ENCODE measurements at places on chromosomes 7 and 10.

GRCh38 chr10:63206997-63207811, 74.1 kb downstream of the NRBF2 start:
- peak; percentile 88 for DNase-seq

DNA sequence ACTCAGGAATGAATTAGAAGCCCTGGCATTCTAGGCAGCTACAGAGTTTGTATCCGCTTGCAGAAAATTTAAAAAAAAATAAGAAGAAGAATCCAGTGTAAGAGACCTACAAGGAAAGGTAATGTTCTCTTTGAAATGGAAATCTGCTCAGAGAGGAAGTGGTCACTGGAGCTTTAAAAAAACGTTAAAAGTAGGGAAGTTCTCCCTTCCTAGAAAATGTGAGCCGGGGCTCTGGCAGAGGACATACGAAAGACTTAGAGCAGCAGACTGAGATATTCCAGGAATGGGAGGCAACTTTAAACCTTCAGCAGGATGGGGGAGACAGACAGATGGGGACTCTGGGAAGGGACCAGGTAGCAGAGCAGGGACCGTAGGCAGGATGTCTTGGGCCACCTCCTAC, 149.4 kb upstream of the NPS start:
- no peak for DNase-seq

GRCh38 chr7:137734221-137734620, 112.6 kb downstream of the DGKI start:
- DNase-seq: no peak

DNA sequence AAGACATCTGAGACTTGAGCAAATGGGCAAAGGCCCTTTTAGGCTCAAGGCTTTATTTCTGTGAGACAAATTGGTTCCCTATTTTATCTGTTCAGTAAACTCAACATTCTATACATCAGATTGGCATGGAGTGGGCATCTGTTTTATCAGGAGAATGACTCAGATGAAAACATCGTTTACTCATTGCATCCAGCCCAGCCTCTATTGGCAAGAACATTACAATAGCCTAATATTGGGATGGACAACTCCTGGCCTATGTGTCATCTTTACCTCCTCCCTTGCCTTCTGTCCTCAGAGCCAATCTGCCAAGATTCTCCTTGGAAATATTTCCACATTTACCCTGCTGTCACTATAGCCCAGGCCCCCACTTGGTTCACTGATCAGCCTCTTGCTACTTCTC, 5.5 kb upstream of the BLNK start:
- DNase-seq: no peak

DNA sequence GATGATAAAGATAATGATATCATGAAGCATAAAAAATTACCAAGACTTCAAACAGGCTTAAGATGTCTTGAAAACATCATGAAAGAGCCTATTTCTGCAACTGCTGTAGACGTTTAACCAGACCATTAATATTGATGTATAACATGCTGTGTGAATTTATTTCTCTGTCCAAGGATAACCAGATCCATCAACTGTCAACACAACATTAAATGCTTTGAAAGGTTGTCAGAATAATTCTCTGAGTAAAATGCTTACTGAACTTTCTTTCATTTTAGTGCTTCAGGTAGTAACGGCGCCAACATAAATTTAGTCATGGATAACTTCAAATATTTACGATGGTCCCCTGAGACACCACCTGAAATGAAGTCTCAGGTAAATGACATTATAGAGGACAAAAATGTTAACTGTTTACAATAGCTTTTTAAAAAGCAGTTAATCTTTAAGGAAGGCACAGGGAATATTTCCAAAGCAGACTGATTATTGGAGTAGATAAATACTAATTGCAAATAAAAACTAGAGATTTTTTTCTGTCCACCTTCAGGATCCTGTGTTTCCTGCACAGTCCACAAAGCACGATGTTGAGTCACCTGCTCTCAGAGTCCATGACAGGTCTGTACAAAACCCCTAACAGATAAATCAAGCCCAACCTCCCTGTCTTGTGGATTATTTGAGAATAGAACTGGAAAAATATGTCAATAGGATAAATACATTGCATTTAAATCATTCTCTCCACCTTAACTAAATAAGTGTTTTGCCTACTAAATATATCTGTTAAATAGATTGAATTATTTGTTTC, 1213.2 kb downstream of the XPNPEP1 start:
- no peak for DNase-seq

- DNase-seq: no peak
Measured at GRCh38 chr10:131000743-131001142, 310.8 kb downstream of the TCERG1L start.

DNA sequence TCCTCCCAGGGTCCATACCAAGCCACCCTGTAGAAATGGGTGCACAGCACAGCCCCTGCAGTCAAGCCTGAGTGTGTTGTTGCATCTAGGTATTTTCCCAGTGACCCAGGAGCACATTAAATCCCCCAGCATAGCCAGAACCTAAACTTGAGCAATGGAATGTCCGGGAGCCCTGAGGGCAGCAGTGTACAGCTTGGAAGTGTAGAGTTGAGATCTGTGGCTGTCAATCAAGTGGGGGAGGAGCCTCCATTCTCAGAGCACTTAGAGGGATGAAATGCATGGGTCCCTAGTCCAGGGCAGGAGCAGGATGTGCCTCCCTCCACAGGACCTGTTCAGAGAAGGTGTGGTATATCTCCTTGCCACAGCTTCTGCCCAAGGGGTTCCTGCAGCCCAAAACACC, 885.1 kb downstream of the CCSER2 start:
- DNase-seq: no peak

GRCh38 chr10:17527514-17528146, 73.2 kb upstream of the ST8SIA6 start:
- peak; percentile 84 for DNase-seq

GRCh38 chr7:131546126-131546525, 10.3 kb downstream of the PODXL start:
- no peak for DNase-seq

GRCh38 chr10:102604439-102604841, 39.8 kb upstream of the TRIM8 start:
- DNase-seq: peak; percentile 87

DNA sequence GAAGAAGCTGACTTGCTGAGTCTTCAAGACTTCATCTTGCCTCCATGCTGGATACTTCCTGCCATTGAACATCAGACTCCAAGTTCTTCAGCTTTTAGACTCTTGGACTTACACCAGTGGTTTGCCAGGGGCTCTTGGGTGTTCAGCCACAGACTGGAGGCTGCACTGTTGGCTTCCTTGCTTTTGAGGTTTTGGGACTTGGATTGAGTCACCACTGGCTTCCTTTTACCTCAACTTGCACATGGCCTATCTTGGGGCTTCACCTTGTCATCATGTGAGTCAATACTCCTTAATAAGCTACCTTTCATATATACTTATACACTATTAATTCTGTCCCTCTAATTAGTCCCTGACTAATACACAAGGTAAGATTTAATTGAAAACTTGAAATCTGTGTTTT, 361.7 kb upstream of the SEMA3C start:
- DNase-seq: no peak

GRCh38 chr7:4775848-4776623, 613 bp downstream of the AP5Z1 start:
- DNase-seq: peak; percentile 21

- peak; percentile 17 for DNase-seq
Measured at GRCh38 chr7:112069879-112070321, 136.3 kb downstream of the DOCK4 start.

GRCh38 chr10:21398563-21399231, 126.8 kb downstream of the SKIDA1 start:
- DNase-seq: peak; percentile 78

DNA sequence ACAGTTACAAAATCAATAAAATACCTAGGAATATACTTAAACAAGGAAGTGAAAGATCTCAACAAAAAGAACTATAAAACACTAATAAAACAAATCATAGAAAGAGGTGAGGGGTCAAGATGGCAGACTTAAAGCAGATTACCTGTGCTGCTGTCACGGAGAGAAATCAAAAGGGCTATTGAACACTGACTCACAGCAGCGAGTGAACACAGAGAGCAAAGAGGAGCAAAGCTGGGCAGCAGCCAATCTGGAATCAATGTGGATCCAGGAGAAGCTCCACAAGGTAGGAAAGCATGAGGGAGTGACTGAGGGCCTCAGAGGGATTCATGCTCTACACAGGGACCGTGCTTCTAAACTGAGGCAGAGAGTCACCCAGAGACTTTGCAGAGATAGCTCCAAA, 562.0 kb upstream of the SEMA3D start:
- DNase-seq: no peak

- peak; percentile 32 for DNase-seq
Measured at GRCh38 chr10:67664942-67665341, 31.1 kb downstream of the CTNNA3 start.

- peak; percentile 99 for DNase-seq
Measured at GRCh38 chr7:36115448-36116321, 37.4 kb upstream of the EEPD1 start.

DNA sequence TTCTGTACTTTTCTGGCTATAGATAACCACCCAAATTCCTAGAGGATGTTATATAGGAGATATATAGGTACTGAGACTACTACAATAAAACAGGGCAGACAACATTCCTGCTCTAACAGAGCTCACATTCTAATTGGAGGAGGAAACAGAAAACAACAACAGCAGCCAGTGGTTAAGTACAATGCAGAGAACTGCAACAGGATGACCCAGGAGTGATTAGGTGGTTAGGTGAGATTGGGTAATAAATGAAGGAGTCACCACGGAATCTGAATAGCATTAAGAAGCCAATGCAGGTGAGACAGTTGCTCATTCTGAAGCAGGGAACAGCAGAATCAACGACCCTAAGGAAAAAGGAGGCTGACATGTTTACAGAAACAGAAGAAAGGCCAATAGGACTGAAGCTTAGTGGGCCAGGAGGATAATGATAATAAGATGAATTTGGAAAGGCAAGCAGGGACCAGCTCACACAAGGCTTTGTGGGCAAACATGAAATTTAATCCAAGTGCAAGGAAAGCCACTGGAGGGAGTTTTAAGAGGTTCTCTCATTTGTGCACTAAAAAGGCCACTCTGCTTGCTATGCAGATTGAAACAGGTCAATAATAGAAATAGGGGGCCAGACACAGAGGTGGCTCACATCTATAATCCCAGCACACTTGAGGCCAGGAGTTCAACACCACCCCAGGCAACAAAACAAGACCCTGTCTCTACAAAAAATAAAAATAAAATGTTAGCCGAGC, 16.9 kb upstream of the REEP3 start:
- DNase-seq: no peak

DNA sequence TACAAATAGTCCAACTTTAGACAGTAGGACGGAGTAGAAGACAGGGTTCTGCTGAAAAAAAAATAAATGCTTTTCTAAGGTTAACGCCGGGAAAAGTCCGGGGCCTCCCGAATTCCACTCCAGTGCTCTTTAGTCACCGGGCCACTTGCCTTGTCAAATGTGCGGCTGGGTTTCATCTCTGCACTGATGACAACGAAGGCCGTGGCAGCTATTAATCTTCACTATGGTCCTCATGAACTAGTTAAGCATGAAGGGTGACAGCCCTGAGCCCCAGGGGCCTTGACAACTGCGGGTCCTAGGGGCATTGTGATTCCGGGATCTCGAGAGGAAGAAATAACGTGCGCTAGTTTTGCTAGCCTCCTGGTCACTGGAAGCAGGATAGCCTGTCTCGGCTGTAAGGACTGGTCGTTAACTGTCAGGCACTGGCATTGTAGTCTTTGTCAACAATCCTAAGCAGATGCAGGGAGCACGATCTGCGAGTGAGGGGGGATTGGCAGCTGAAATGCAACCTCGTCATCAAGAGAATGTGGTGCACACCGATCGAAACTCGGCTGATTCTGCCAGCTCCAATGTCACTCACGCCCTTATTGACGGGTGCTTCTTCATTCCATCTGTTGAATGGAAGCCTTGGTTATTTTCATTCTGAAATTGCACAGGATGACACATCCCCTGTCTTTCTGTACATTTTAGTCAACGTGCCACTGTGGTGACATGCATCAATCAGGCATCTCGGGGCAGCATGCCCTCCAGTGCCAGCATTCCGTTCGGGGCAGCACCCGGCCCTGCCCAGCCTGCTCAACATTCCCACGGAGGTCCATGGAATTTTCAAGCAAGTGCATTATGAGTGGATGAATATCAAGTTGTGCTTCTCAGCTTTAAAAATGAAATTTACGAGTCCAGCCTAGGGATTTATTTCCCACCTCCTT, 51.6 kb upstream of the MGMT start:
- no peak for DNase-seq

GRCh38 chr7:73442903-73443500, 9.4 kb downstream of the FZD9 start:
- DNase-seq: no peak

DNA sequence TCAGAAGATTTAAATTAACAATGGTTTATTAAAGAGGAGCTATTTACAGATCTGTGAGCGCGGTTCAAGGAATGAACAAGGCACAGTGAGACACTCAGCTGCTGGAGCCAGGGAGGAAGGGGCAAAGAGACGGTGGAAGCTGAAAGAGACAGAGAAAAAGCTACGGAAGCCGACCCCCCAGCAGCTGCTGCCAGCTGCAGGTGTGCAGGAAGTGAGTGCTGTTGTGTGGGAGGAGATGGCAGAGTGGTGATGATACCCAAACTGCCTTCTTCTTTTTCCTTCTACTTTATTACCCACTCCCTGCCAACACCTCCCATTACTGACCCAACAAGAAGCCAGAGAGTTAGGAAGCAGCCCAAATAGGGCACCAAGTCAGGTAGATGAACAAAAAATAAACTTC, 41.9 kb upstream of the MBL2 start:
- no peak for DNase-seq

DNA sequence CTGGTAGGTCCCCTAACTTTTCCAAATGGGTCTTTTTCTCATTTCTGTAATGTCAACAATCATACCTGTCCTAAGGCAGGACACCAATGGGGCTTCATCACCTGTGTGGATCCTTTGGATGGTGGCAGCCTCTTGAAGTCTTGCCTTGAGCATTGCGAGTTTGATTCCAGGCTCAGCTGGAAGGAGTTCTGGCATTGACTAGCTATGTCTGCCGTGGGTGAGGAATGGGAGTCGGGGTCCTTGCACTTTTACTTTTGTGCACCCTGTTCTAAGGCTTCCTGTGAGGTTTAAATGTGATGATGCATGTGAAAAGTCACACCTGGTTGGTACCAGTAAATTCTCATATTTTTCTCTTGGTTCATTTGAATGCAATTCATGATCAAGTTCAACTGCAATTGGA, 55.9 kb upstream of the CTBP2 start:
- no peak for DNase-seq

DNA sequence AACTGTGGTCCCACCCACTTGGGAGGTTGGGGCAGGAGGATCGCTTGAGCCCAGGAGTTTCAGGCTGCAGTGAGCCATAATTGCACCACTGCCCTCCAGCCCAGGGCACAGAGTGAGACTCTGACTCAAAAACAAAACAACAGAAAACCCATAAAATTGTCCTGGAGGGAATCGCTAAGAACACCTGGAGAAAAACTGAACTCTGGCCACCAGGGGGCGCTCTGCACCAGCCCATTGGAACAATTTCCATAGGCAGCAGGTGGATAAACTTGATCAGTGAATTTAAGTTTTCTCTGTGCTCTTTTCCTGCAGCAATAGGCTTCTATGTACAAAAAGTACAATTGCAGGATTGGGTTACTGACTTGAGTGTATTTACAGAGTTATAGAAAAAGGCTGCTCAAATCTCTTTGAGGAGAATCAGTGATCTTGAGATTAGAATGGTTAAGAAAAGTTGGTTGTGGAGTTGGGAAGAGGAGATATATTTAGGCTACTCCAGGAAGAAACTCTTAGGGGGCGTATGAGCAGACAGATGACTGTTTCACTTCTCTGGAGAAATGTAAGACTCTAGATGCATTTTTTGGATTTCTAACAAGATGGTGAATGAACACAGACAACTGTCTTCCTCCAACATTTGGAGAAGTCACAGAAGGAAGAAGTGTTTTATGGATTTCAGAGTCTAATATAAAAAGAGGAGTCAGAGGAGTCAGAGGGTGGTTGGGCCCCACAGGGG, 274.9 kb upstream of the GALNT17 start:
- DNase-seq: peak; percentile 65
